Muscle of back (tissue), 13 donors: ENCODE measurements at places on chromosomes 6 and 20. TPM values are rescaled to one million over a fixed set of nuclear protein-coding genes. Genes with fewer than 3 reads are reported as not detected.

FILIP1 gene
- 40.7 TPM for polyA plus RNA-seq

DNA sequence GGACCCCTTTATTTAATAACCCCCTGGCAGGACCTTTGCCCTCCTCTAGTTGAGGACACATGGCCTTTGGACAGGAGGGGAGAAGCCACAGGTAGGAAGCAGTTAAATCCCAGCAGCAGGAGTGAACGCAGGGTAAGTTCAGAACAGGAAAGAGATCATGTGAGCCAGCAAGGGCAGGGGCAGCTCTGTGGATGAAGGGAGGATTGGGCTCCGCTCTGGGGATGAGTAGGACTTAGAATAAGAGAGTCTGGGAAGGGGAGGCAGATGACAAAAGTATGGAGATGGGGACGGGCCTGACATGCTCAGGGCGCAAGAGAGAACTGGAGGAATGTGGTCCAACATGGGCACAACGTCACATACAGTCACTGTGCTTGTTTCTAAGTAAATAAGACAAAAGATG lies 89.0 kb downstream of the NDUFAF5 start:
- no peak for DNase-seq

DNA sequence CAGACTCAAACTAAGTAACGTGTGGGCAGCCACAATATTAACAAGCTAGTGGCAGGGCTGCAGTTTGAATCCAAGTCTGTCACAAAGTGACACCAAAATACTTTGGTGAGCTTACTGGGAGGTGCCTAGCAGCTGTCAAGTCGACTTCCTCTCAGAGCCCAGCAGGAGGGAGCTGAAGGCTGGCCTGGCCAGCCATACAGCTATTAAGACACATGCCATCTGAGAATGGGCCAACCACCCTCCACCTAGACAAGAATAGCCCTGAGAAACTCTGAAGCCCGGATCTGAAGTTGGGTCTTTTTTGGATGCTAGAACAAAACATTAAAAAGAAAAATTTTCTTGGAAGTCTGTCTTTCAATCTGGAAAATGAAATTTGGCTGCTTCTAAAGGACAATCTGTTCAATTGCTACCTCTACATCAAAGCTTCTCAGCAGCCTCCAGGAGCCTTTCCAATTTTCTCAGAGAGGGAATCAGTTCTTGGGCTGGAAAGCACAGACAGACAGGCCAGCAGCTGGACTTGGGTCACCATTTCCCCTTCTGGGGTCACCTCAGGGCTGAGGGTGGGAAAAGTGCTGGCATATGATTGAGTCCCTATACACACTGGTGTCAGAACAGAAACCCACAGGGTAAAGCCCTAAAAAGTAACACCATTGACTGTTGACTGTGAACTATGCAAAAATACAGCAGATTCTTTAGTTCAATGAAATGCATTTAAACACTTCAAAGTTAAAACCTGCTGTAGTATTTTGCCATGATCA lies 42.9 kb downstream of the UQCC1 start:
- peak; percentile 51 for DNase-seq

CDSN gene
- not detected for polyA plus RNA-seq

GRCh38 chr20:63743210-63743970 lies 3.8 kb downstream of the SLC2A4RG start:
- no peak for DNase-seq

DNA sequence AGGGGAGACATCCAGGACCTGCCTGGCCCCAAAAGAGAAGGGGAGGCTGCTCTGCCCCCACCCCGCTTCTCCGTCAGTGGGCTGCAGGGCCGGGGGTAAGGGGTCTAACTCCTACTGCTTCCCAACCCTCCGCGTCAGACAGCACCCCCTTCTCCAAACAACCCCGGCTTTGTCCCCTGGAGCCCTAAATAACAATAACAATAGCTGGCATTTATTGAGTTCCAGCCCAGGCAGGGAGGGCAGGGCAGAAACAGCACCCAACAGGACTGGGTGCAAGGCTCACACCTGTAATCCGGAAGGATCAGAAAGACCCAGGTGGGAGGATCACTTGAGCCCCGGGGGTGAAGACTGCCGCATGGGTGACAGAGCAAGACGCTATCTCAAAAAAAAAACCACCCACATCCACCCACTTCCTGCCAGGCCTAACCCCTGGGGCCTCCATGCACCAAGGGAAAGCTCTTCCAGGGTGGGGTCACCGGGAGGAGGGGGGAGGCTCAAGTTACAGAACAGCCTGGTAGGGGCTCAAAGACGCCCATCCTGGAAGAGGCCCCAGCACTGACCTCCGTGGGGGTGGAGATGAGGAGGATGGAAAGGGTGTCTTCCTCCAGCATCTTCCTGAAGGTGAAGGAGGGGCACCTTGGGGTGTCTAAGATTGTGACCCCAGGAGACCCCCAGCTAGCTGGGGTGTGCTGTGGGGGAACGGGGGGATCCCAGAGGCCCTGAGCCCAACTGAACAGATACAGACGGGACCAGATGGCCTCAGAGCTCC lies 1.3 kb upstream of the FNDC11 start:
- DNase-seq, result no peak

DNA sequence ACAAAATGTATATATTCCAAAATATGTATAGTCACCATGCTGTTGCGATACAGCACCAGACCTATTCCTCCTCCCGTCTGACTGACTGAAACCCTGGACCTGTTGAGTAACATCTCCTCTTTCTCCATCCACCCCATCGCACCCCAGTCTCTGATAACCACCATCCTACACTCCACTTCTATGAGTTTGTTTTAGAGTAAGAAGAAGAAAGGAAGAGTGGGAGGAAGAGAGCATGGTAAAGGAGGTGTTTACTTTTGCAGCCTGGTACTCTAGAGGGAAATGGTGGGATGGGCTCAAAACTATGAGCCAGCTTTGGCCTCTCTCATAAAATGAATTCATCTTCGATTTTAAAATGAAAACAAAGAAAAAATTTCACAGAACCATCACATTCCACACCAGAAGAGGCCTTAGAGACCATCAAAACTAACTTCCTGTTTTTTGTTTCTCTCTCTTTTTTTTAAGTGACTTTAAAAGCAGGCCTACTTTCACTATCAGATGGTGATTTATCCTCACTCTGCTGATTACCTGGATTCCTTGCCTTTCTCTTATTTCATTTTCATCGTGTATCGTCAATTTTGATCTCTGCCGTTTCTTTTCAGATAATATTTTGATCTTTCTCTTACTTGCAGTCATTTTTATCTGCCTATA lies 16.8 kb upstream of the FUCA2 start:
- no peak for DNase-seq

GRCh38 chr6:53611342-53611741 lies 54.2 kb downstream of the KLHL31 start:
- DNase-seq, result no peak

- DNase-seq, result no peak
Measured at GRCh38 chr6:24376871-24377270, 19.0 kb upstream of the DCDC2 start.

DNA sequence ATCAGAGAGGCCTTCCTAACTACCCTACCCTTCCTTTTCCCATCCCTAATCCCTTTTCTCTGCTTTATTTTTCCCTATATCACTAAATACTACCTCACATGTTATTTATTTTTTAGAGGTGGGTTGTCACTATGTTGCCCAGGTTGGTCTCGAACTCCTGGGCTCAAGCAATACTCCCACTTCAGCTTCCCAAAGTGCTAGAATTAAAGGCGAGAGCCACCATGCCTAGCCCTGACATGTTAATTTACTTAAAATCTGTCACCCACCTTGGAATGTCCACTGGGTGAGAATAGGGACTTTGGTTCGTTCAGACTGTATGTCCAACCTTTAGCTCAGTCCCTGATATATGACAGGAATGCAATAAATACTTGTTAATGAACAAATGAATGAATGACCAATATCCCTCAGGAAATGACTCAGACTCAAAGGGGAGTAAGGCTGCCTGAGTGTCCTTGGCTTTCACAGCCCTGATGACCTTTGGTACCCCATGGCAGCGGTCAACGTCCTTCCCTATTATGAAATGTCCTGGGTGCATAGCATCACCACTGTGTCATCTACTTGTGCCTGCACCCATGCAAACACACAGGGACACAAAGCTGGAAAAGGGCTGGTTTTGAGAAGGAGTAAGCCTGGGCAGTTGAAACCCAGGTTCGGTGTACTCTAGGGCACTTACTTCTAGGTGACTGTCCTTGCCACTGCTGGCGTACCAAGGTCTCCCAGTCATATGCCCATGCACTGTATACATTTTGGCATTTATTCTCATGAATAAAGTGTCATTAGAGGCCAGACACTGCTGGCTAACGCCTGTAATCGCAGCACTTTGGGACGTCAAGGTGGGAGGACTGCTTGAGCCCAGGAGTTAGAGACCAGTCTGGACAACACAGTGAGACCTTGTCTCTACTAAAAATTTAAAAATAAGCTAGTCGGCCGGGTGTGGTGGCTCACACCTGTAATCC lies 26.5 kb downstream of the BCL2L1 start:
- no peak for DNase-seq

DNA sequence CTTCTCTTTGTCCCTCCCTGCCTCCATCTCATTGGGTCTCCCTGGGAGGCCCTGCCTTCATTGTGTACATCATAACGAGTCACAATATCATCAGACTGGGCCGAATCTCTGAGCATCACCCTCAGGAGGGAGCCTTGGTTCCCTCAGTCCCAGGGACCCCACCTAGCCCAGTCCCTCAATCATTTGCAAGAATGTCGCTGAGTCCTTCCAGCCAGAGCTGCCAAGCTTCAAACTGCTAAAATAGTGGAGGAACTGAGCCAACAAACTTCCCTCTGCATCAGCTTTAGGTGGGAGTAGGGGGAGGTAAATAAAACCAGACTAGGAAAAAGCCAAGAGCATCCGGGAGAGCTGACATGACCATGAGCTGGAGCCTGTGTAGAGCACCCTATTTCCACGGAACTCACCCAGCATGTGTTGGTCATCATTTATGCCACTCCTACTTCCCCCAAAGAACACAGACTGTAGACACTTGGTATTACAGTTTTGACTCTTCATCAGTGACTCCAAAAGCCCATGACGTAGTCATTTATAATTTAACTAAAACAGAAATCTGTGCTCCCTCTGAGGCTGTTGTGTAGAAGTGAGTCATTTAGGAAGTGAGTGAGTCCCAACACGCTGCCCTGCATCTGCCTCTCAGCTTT lies 28.8 kb upstream of the IL17A start:
- DNase-seq, result no peak

GRCh38 chr20:57124366-57124765 lies 142.1 kb downstream of the BMP7 start:
- DNase-seq, result no peak

GRCh38 chr6:63731930-63732329 lies 96.3 kb downstream of the PHF3 start:
- DNase-seq, result no peak

GABRR2 gene
- polyA plus RNA-seq, result 0.41 TPM

RHAG gene
- polyA plus RNA-seq, result 2.0 TPM

GRCh38 chr6:160139420-160139851 lies 17.8 kb downstream of the SLC22A1 start:
- DNase-seq, result peak; percentile 19

SS18L1 gene
- polyA plus RNA-seq, result 17.5 TPM

DNA sequence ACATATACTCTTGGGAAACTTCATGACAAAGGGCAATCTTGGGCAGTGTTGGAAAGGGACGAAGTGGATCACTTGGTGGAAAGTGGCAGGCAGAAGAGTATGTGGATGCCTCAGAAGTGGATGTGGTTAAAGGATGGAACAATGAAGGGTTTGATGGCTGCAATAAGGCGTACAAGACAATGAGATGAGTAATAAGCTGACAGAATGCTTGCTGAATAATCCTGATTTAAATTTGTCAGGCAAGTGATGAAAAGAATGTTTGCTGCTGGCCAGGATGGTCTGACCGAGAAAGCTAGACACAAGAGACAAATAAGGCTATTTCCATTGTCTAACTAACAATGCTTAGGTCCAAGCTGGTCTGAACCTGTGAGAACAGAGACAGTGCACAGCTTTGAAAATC lies 61.6 kb upstream of the CEP85L start:
- DNase-seq, result peak; percentile 63

TDRD6 gene
- 1.2 TPM for polyA plus RNA-seq

DNA sequence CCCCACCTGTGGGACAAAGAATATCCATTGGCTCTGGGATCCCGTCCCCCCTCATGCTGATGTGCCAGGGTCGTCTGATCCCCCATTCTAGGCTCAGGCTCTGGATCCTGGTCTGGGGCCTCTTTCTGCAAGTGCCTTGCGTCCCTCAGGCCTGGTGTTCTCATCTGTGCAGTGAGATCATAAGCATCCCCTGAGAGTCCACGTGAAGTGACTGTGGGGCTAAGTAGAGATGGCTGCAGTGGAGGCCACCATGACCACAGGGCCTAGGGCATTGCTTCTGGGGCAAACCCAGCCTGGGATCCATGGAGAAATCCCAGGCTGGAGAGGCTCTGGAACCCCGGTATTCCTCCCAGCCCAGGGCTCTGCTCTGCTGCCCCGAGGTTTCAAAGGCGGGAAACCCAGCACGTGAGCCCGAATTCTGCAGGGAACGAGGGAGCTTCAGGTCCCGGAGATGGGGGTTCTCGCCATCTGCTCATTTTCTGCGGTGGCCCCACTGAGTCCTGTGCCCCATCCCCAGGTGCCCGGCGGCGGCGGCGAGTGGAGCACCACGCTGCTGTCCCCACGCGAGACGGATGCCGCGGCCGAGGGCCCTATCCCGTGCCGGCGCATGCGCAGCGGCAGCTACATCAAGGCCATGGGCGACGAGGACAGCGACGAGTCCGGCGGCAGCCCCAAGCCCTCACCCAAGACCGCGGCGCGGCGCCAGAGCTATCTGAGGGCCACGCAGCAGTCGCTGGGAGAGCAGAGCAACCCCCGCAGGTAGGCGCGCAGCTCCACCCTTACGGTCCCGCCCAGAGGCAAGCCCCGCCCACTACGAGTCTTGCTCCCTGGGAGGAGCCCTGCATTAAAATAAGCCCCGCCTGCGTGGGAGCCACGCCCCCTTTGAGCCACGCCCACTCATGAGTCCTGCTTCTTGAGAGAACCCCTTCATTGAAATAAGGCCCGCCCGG lies 105.5 kb upstream of the MYL9 start:
- no peak for DNase-seq

GRCh38 chr6:5338177-5338960 lies 77.1 kb downstream of the FARS2 start:
- no peak for DNase-seq

COX4I2 gene
- 10.9 TPM for polyA plus RNA-seq
